Activated CD8-positive, alpha-beta T cell treated with anti-CD3 and anti-CD28 coated beads, Interleukin-2, amount 10 ng/mL, durations not matched to agents 7 days and 5 days (primary cell): ENCODE measurements at places on chromosomes 11 and 22. TPM values are rescaled to one million over a fixed set of nuclear protein-coding genes. Genes with fewer than 3 reads are reported as not detected.

TCF20 gene
- 80.5 TPM for total RNA-seq

TRIM6 gene
- total RNA-seq, result 0.47 TPM

PARVA gene
- not detected for total RNA-seq

SRSF8 gene
- total RNA-seq, result 30.2 TPM

ZP1 gene
- total RNA-seq, result not detected

SCGB2A2 gene
- total RNA-seq, result not detected

SYT12 gene
- total RNA-seq, result not detected

PRR14L gene
- 65.3 TPM for total RNA-seq

PPP6R3 gene
- 114 TPM for total RNA-seq

OMP gene
- not detected for total RNA-seq
